ENCODE measurements at places on chromosomes 1 and 21. TPM values are rescaled to one million over a fixed set of nuclear protein-coding genes. Genes with fewer than 3 reads are reported as not detected.

TRIM45 gene
- 7.8 TPM for total RNA-seq

CYP4X1 gene
- total RNA-seq, result 7.0 TPM

RCSD1 gene
- total RNA-seq, result 16.0 TPM

CASZ1 gene
- total RNA-seq, result 10.6 TPM

Data from urinary bladder (tissue), 4 donors.